ENCODE measurements at places on chromosomes 3 and 15.

- peak; percentile 7 for DNase-seq
These were observed 55.3 kb downstream of the SLC28A2 start for GRCh38 chr15:45307230-45307924.

DNA sequence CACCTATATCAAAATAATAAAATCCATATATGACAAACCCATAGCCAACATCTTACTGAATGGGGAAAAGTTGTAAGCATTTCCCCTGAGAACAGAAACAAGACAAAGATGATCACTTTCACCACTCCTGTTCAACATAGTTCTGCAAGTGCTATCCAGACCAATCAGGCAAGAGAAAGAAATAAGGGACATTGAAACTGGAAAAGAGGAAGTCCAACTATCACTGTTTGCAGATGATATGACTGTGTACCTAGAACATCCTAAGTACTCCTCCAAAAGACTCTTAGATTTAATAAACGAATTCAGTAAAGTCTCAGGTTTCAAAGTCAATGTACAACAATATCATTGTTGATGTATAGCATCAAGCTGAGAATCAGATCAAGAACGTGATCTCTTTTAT, 35.6 kb upstream of the FGF7 start:
- no peak for DNase-seq

- DNase-seq: no peak
These were observed 64.5 kb downstream of the TRAT1 start for GRCh38 chr3:108887121-108887520.

DNA sequence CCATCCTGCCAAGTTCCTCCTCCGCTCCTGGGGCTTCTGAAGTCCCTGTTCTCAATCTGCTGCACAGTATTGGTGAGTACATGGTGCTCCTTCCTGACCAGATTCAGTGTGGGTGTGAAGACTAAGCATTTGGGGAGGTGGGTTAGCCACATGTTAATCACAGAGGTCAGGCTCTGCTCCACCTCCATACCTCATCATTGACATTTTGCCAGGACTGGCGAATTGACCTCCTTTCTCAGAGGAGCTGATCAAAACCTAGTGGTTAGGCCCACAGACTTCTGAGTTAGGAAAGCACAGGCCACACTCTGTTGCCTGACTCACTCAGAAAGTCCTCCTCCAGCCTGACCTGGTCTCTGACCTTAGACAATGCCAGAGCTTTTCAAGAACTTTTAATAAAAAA, 8.4 kb upstream of the RPS17 start:
- DNase-seq: no peak

GRCh38 chr3:148873977-148874376, 8.9 kb downstream of the CPA3 start:
- no peak for DNase-seq

Data from CD4-positive, alpha-beta T cell treated with Interleukin-2 at 100 ng/mL for 4 hours (primary cell).